ENCODE measurements at places on chromosomes 1 and 21. TPM values are rescaled to one million over a fixed set of nuclear protein-coding genes. Genes with fewer than 3 reads are reported as not detected.

Gene HSF2BP
- total RNA-seq = 2.5 TPM

Gene ITGB3BP
- 18.0 TPM for total RNA-seq

Gene PDE9A
- total RNA-seq = 18.7 TPM

Gene KCNH1
- total RNA-seq = 12.5 TPM

Gene TSTD1
- total RNA-seq = 52.1 TPM

Gene HEYL
- total RNA-seq = 1.4 TPM

Gene PYCR2
- 24.0 TPM for total RNA-seq

Gene PTPN22
- total RNA-seq = 0.92 TPM
